ENCODE measurements at places on chromosomes 16 and 17.

GRCh38 chr17:51351890-51352289, 91.5 kb downstream of the UTP18 start:
- H3K27ac ChIP-seq = no peak overlapping the region
- DNase-seq = no peak
- H3K27me3 ChIP-seq = peaks cover 21% of the 10 kb centered on the region
- H3K4me1 ChIP-seq = peaks cover 24% of the 10 kb centered on the region

- H3K4me3 ChIP-seq = no peak overlapping the region
- no peak for DNase-seq
- no peaks in the 10 kb centered on the region for H3K4me1 ChIP-seq
- H3K27ac ChIP-seq = no peak overlapping the region
These were observed 7.3 kb upstream of the FOXN1 start for GRCh38 chr17:28498652-28499363.

- peaks cover 17% of the 10 kb centered on the region for H3K36me3 ChIP-seq
- peaks cover 43% of the 10 kb centered on the region for H3K27me3 ChIP-seq
These were observed 1.7 kb upstream of the B4GALNT2 start for GRCh38 chr17:49130891-49131290.

DNA sequence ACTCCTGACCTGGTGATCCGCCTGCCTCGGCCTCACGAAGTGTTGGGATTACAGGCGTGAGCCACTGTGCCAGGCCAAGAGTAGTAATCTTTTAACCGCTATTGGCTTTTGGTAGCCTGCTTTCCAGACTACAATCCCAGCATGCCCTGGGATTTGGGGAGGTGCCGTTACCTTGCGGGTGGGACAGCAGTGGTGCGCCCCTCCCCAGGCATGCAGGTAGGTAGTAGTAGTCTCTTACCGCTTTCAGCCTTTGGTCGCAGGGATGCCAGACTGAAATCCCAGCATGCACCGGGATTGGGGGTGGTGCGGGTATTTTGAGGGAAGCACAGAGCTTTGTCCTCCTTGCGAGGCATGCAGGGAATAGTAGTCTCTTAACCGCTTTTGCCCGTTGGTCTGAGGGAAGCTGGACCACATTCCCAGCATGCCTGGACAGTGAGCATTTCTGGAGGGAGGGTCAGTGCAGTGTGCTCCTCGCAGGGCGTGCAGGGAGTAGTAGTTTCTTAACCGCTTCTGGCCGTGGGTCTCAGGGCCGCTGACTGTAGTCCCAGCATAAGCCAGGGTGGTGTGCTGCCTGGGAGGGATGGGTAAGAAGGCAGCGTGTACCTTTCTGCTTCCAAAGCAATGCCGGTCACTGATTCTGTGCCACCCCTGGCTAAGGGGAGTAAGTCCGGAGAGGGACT, 1686.8 kb downstream of the TP53TG3F start:
- peak; percentile 80 for DNase-seq
- H3K4me3 ChIP-seq = no peak overlapping the region
- H3K4me1 ChIP-seq = no peaks in the 10 kb centered on the region
- H3K36me3 ChIP-seq = no peaks in the 10 kb centered on the region
- no peak overlapping the region for H3K27ac ChIP-seq

Measured in chondrocyte (in vitro differentiated cells).